Stomach (tissue), 19 donors: ENCODE measurements at places on chromosomes 7 and 10. TPM values are rescaled to one million over a fixed set of nuclear protein-coding genes. Genes with fewer than 3 reads are reported as not detected.

DNA sequence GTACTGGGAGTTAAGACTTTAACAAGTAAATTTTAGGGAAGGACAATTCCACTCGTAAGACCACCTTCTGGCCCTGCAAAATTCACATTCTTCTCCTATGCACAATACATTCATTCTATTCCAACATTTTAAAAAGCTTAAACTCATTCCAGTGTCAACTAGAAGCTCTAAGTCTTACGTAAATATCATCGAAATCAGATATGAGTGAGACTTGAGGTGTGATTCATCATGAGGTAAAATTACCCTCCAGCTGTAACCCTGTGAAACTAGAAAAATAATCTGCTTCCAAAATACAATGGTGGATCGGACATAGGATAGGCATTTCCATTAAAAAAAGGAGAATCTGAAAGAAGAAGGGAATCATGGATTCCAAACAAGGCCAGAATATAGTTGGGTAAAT lies 370.3 kb downstream of the CDC14C start:
- H3K27ac ChIP-seq = no peak overlapping the region
- no peaks in the 10 kb centered on the region for H3K36me3 ChIP-seq
- H3K4me3 ChIP-seq = no peak overlapping the region
- no peaks in the 10 kb centered on the region for H3K4me1 ChIP-seq

DNA sequence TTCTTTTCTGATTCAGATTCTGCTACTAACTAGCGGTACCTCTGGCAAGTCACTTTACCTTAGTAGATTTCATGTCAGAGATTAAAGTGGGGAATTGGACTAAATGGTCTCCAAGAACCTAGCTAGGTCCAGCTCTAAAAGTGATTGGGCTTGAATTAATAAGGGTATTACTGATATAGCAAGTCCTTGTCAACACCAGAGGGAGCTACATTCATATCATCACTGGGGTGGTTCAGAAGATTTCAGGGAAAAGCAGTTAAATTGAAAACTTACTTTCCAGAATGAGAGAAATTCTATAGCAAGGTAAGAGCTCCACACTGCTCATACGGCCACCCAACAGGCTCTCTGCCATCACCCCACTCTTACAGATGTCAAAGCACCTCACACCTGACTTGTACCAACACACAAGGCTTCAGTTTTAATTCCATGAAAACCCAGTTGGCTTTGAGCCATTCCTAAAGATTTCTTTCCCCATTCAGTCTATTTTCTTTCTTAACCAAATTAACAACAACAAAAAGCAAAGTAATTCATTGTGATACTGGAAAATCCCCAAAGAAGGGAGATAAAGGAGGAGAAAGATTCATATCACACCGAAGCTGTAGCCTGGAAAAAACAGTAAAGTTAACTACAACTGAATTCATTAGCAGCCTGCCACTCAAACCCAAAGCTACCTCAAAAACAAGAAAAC lies 38.0 kb upstream of the SPOCK2 start:
- peaks cover 6% of the 10 kb centered on the region for H3K4me1 ChIP-seq
- no peaks in the 10 kb centered on the region for H3K27me3 ChIP-seq
- no peak overlapping the region for H3K4me3 ChIP-seq

GRCh38 chr7:81161451-81162075 lies 242.7 kb upstream of the SEMA3C start:
- no peak for DNase-seq
- H3K4me1 ChIP-seq = no peaks in the 10 kb centered on the region
- no peaks in the 10 kb centered on the region for H3K36me3 ChIP-seq

GRCh38 chr10:112232670-112233069 lies 49.1 kb upstream of the GPAM start:
- no peaks in the 10 kb centered on the region for H3K27me3 ChIP-seq
- no peaks in the 10 kb centered on the region for H3K36me3 ChIP-seq
- H3K4me3 ChIP-seq = no peak overlapping the region

- no peak overlapping the region for H3K27ac ChIP-seq
- H3K4me3 ChIP-seq = no peak overlapping the region
- H3K36me3 ChIP-seq = no peaks in the 10 kb centered on the region
- no peak for DNase-seq
- H3K27me3 ChIP-seq = no peaks in the 10 kb centered on the region
These were observed 90.1 kb downstream of the TEX36 start for GRCh38 chr10:125592897-125593296.

The BNIP3 gene
- polyA plus RNA-seq = 31.5 TPM

GRCh38 chr10:113003052-113003451 lies 53.0 kb downstream of the TCF7L2 start:
- no peak for DNase-seq
- no peak overlapping the region for H3K4me3 ChIP-seq
- peaks cover 100% of the 10 kb centered on the region for H3K4me1 ChIP-seq
- H3K36me3 ChIP-seq = peaks cover 5% of the 10 kb centered on the region
- no peak overlapping the region for H3K27ac ChIP-seq

DNA sequence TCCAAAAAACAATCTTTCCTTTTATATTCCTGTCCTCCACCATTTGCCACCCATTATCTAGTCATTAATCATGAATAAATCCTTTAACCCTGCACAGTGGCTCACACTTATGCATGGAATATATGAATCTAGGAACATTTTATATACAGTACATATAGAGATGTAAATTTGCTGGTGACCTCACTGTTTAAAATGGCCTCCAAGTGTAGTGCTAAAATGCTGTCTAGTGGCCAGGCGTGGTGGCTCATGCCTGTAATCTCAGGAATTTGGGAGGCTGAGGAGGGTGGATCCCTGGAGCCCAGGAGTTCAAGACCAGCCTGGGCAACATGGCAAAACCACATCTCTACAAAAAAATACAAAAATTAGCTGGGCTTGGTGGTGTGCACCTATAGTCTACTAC lies 9.6 kb downstream of the NANOS1 start:
- DNase-seq = no peak
- H3K27ac ChIP-seq = no peak overlapping the region
- H3K4me1 ChIP-seq = no peaks in the 10 kb centered on the region
- peaks cover 100% of the 10 kb centered on the region for H3K36me3 ChIP-seq
- H3K4me3 ChIP-seq = no peak overlapping the region

DNA sequence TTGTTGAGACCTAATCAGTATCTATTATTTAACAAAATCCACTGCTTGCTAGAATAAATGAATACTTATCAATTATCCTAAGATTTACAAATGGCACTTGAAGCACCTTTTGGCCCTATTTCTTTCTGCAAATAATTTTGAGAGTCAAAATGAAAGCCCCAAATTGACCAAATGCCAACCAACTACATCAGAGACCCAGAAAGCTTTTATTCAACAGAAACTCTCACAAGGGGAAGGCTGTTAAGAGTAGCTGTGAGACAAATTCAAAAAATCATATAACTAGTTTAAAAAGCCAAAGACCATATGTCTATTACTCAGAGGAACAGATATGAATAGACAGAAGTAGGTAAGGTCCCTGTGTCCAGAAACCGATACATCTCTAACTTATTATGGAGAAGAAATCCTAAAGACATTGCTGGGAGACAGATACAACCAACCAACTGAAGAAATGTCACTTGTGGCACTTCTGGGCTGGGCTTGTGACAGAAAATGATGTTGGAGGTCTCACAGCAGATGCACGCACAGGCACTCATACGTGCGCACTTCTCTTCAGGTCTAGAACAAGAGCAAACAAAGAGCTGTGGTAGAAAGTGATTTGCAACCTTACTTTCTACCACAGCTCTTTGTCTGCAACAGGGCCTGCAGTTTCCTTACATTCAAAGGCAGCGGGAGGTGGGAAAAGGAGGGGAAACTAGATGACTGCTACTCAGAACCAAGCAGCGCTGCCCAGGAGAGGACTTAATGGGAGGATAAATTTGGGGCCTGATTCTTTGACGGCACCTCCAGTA lies 58.6 kb upstream of the KCNIP2 start:
- DNase-seq = no peak
- no peak overlapping the region for H3K27ac ChIP-seq
- no peak overlapping the region for H3K4me3 ChIP-seq
- H3K4me1 ChIP-seq = no peaks in the 10 kb centered on the region

GRCh38 chr7:158840604-158841003 lies 11.3 kb upstream of the ESYT2 start:
- H3K4me3 ChIP-seq = no peak overlapping the region
- no peaks in the 10 kb centered on the region for H3K36me3 ChIP-seq
- H3K27me3 ChIP-seq = no peaks in the 10 kb centered on the region
- DNase-seq = no peak

DNA sequence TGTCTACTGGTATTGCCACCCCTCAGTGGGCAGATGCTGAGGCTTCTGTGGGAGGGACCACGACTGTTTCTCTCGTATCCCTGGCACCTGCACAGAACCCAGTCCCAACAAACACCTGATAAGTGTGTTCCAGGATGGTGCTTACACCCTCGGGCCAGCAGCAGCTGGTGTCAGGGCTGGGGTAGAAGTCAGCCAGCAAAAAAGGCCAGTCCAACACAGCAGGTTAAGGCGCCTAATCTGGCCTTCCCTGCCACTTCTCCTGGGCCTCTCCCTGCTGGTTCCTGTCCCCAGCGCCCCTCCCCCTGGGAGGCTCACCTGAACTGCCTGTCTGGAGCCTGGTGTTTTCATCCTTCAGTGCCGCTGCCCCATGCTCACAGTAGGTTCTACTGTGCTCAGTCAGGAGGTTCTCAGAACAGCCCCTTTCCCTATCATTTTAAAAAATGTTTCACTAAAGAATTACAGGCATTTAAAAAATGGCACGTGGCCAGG lies 20.0 kb downstream of the PODXL start:
- H3K27ac ChIP-seq = no peak overlapping the region
- DNase-seq = no peak
- no peaks in the 10 kb centered on the region for H3K27me3 ChIP-seq
- H3K4me1 ChIP-seq = peaks cover 4% of the 10 kb centered on the region
- no peaks in the 10 kb centered on the region for H3K36me3 ChIP-seq

The CLRN3 gene
- polyA plus RNA-seq = not detected

DNA sequence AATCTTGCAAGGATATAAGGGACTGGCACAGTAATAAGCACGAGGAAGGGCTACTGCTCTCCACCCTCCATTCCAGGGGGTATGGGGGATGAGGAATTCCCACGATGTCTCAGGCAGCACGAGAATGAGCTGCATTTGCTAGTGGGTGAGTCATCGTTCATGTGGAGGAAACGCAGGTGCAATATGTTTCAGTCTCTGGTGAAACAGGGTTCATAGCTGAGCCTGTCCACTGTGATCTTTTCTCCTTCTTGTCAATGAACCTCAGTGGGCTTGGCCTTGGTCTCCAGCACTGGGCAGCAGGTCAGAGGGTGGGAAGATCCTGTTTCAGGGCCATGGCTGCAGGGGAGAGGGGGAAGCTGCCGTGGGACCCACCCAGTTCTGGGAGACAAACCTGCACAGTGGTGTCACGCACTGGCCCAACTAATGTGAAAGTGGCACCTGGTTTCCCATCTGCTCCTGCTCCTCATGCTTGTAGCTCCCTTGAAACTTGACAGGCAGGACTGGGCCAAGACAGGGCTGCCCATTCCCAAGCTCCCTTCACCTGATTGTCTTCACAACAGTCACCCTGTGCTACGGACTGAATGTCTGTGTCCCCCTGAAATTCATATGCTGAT lies 181.9 kb downstream of the USP6NL start:
- no peak overlapping the region for H3K27ac ChIP-seq
- H3K27me3 ChIP-seq = no peaks in the 10 kb centered on the region

The PON1 gene
- 0.30 TPM for polyA plus RNA-seq

The INSYN2A gene
- polyA plus RNA-seq = 0.18 TPM

The TWIST1 gene
- 3.2 TPM for polyA plus RNA-seq

The ASAH2 gene
- polyA plus RNA-seq = 0.20 TPM

- peaks cover 50% of the 10 kb centered on the region for H3K27me3 ChIP-seq
- no peaks in the 10 kb centered on the region for H3K36me3 ChIP-seq
- no peak overlapping the region for H3K4me3 ChIP-seq
These were observed 8.6 kb upstream of the IRF5 start for GRCh38 chr7:128928882-128929788.

The GARIN1A gene
- polyA plus RNA-seq = 0.50 TPM

GRCh38 chr10:548238-548901 lies 141.1 kb downstream of the DIP2C start:
- H3K4me1 ChIP-seq = peaks cover 40% of the 10 kb centered on the region
- no peak overlapping the region for H3K4me3 ChIP-seq
- no peak for DNase-seq

The LIPF gene
- 36,465 TPM for polyA plus RNA-seq

DNA sequence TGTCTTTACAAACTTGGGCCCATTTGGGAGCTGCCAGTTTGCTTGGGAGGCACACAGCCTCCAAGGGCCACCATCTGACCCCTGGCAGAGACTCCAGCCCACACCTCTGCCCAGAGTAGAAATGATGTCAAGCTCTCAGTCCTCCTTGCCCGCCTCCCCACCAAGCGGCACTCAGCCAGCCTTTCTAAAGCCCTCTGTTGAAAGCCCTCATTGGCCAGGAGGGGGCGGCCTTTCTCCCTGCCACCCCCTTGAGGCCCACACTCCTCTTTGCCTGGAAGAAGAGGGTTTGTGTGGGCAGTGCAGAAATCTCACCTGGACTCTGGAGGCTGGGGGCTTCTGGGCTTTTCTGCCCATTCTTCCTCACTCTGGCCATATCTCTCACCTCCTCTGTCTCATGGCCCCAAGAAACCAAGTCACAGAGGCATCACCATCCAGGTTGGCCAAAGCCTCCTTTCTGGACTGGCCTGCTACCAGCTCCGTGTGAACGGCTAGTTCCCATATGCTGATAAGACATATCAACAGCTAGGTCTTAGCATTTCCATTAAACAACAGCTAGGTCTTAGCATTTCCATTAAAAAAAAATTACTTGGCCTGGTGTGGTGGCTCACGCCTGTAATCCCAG lies 36.1 kb downstream of the UBTD1 start:
- H3K4me1 ChIP-seq = peaks cover 6% of the 10 kb centered on the region
- no peak for DNase-seq
- no peak overlapping the region for H3K27ac ChIP-seq
- H3K36me3 ChIP-seq = no peaks in the 10 kb centered on the region
- no peaks in the 10 kb centered on the region for H3K27me3 ChIP-seq

The ITPRID1 gene
- 0.30 TPM for polyA plus RNA-seq

DNA sequence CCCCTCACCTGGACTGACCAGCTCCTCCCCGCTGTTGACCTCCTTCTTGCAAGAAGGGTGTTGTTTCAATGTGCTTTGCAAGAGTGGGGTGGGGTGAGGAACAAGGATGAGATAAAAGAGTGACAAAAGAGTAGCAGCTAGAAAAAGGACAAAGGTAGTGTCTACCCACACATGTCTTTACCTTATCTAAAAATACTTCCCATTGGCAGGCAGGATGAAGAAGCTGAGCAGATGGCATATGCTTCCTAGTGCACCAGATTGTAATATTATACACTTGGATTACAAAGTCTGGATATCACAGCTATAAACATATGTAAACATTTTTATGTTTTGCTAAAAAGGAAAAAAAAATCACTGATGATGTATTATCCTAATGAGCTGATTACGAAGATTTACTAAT lies 34.5 kb downstream of the CHN2 start:
- H3K36me3 ChIP-seq = no peaks in the 10 kb centered on the region
- H3K4me3 ChIP-seq = no peak overlapping the region
- DNase-seq = no peak
- H3K27me3 ChIP-seq = no peaks in the 10 kb centered on the region
- H3K27ac ChIP-seq = no peak overlapping the region

- H3K4me3 ChIP-seq = no peak overlapping the region
- no peaks in the 10 kb centered on the region for H3K36me3 ChIP-seq
- DNase-seq = no peak
- H3K27ac ChIP-seq = no peak overlapping the region
- H3K27me3 ChIP-seq = no peaks in the 10 kb centered on the region
These were observed 44.1 kb downstream of the IKZF1 start for GRCh38 chr7:50348469-50349162.
